Nephron progenitor cell (in vitro differentiated cells): ENCODE measurements at places on chromosomes 16 and 17.

DNA sequence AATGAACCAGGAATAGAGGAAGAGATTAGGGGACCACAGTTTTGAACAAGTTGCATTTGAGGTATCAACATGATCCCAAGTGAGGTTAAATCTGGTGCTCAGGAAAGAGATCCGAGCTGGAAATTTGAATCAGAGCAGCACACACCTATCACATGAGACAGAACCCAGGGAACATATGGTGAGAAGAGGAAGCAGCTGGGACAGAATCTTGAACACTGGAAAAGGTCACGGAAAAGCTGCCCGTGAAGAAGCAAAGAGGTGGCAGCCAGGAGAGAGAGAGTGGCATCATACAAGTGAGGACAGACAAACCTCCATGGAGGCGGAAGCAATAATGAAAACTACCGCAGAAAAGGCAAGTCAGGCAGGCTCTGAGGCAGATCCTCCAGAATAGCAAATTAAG lies 36.1 kb downstream of the USP31 start:
- no peak for DNase-seq

- DNase-seq = no peak
These were observed 16.7 kb downstream of the KRABD2 start for GRCh38 chr17:8359769-8360168.

GRCh38 chr16:85928401-85928820 lies 29.4 kb downstream of the IRF8 start:
- DNase-seq = no peak

- no peak for DNase-seq
These were observed 39.3 kb downstream of the PITPNM3 start for GRCh38 chr17:6517062-6517461.

- no peak for DNase-seq
These were observed 10.4 kb downstream of the MPRIP start for GRCh38 chr17:17052462-17053221.

DNA sequence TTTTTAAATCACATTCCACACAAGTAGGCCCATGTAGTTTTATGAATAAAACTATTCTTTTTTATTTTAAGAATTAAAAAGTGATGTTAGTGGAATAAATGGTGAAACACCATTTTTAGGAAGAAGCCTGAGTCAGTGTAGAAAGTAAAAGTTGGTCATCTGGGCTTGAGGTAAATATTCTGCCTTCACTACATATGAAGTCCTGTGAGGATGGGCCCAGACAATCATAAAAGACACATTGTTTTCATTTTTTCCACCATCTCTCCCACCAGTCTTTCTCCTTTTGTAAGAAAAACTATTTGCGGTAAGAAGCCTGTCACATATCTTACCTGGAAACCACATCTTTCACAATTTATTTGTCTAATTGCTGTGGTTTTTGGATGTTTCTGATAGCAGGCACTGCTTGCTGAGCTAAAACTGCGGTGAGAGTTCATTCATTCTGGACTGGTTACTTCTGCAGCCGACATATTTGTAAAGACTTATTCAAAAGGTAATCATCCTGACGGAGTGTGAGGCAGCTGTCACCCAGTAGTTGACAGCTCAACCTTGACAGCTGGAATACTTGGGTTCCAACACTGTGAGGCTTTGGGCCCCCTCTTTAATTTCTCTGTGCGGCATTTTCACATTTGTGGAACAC lies 10.6 kb upstream of the RFFL start:
- DNase-seq = no peak

DNA sequence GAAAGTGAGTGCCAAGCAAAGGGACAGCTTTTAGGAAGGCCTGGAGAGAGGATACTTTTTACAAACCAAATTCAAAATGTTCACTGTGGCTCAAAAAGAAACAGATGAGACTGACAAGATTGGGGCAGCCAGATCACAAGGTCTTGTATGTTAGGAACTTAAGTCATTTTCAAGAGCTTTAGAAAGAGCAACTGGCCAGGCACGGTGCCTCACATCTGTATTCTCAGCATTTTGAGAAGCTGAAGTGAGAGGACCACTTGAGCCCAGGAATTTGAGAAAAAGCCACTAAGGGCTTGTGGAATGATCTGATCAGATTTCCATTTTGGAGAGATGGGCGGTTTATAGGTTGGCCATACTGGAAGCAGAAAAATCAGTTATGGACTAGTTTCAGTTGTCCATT lies 17.2 kb downstream of the SPAG9 start:
- DNase-seq = no peak
